A549 treated with GW870086 at 1 μM for 4 hours (cell line): ENCODE measurements at places on chromosomes 4 and X. TPM values are rescaled to one million over a fixed set of nuclear protein-coding genes. Genes with fewer than 3 reads are reported as not detected.

SOX3 gene
- 0.07 TPM in 1 of 5 replicates, not detected in the others for total RNA-seq

FANCB gene
- total RNA-seq, result 2.3 to 3.5 TPM (median 3.0 TPM) in 5 replicates

DAPP1 gene
- not detected in 5 replicates for total RNA-seq

TRMT2B gene
- total RNA-seq, result 13.4 to 16.5 TPM (median 13.9 TPM) in 5 replicates

BRS3 gene
- total RNA-seq, result not detected in 5 replicates

TAF7L gene
- total RNA-seq, result 0.05 to 0.16 TPM (median 0.08 TPM) in 4 of 5 replicates, not detected in the other

RBM46 gene
- total RNA-seq, result not detected in 5 replicates

AMOT gene
- 0.01 to 0.03 TPM (median 0.01 TPM) in 3 of 5 replicates, not detected in the others for total RNA-seq

FRMD7 gene
- total RNA-seq, result 0.03 TPM in 1 of 5 replicates, not detected in the others

PAGE1 gene
- total RNA-seq, result 0.29 TPM in 1 of 5 replicates, not detected in the others

NMU gene
- total RNA-seq, result 0.37 to 1.1 TPM (median 0.82 TPM) in 5 replicates

SYNPO2 gene
- 0.73 to 1.3 TPM (median 1.1 TPM) in 5 replicates for total RNA-seq

ANKRD50 gene
- total RNA-seq, result 3.1 to 5.9 TPM (median 5.6 TPM) in 5 replicates

SASH3 gene
- not detected in 5 replicates for total RNA-seq

ETDA gene
- total RNA-seq, result not detected in 5 replicates

ZDHHC15 gene
- not detected in 5 replicates for total RNA-seq

SH3BGRL gene
- 38.5 to 55.5 TPM (median 47.2 TPM) in 5 replicates for total RNA-seq

CLRN2 gene
- total RNA-seq, result not detected in 5 replicates

L1CAM gene
- total RNA-seq, result 16.7 to 20.3 TPM (median 17.5 TPM) in 5 replicates

IQCM gene
- not detected in 5 replicates for total RNA-seq

RHOXF2B gene
- not detected in 5 replicates for total RNA-seq

GPR119 gene
- not detected in 5 replicates for total RNA-seq

NELFA gene
- total RNA-seq, result 18.2 to 24.0 TPM (median 22.6 TPM) in 5 replicates

NIPAL1 gene
- 0.65 to 1.3 TPM (median 0.86 TPM) in 5 replicates for total RNA-seq

OCIAD1 gene
- 127 to 167 TPM (median 130 TPM) in 5 replicates for total RNA-seq

ADAM29 gene
- not detected in 5 replicates for total RNA-seq

ZFP42 gene
- total RNA-seq, result 0.07 TPM in 1 of 5 replicates, not detected in the others

OTC gene
- not detected in 5 replicates for total RNA-seq

REPS2 gene
- total RNA-seq, result 0.57 to 1.0 TPM (median 0.73 TPM) in 5 replicates

ADRA2C gene
- 6.2 to 10.9 TPM (median 10.3 TPM) in 5 replicates for total RNA-seq

SLC7A11 gene
- total RNA-seq, result 17.3 to 28.3 TPM (median 22.9 TPM) in 5 replicates

USP9X gene
- 26.7 to 31.0 TPM (median 29.9 TPM) in 5 replicates for total RNA-seq

POU3F4 gene
- not detected in 5 replicates for total RNA-seq
